ENCODE measurements at places on chromosomes 7 and 10.

DNA sequence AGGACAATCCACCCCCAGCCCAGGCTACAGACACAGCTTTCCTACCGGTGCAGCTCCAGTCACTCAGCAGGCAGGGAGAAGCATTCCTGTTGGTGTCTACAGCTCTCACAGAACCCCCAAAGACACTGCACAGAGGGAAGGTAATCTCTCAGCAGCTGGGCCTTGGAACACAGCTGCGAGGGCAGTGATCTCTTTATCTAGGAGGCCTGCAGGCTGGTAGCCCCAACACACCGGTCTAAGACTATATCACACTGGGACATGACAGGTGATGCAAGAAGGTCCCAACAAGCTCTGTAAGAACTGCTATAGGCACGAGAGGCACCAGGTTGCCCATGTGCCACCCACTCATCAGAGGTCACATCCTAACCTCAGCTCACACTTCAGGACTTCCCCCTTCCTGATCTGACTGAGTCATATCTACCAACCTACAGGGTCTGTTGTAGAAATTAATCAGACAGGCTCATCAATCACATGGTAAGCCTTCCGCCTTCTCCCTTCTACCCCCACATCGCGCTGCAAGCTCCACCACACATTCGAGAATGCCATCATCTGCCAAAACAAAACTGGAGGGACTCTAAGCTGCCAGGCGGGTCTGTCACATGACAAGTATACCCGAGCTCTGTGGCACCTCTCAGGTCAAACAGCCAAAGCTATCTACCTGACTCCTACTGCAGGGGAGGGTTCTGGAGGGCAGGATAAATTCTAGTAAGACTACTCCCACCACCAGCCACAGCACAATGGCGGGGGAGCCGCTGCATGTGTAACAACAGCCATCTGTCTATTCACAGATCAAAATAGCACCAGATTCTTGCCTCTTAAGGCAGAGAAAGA, 26.1 kb downstream of the FAM53B start:
- DNase-seq = no peak

- no peak for DNase-seq
Observed at GRCh38 chr7:117008118-117008885, 55.0 kb downstream of the ST7 start.

- DNase-seq = no peak
Observed at GRCh38 chr7:69661342-69661741, 63.1 kb downstream of the AUTS2 start.

DNA sequence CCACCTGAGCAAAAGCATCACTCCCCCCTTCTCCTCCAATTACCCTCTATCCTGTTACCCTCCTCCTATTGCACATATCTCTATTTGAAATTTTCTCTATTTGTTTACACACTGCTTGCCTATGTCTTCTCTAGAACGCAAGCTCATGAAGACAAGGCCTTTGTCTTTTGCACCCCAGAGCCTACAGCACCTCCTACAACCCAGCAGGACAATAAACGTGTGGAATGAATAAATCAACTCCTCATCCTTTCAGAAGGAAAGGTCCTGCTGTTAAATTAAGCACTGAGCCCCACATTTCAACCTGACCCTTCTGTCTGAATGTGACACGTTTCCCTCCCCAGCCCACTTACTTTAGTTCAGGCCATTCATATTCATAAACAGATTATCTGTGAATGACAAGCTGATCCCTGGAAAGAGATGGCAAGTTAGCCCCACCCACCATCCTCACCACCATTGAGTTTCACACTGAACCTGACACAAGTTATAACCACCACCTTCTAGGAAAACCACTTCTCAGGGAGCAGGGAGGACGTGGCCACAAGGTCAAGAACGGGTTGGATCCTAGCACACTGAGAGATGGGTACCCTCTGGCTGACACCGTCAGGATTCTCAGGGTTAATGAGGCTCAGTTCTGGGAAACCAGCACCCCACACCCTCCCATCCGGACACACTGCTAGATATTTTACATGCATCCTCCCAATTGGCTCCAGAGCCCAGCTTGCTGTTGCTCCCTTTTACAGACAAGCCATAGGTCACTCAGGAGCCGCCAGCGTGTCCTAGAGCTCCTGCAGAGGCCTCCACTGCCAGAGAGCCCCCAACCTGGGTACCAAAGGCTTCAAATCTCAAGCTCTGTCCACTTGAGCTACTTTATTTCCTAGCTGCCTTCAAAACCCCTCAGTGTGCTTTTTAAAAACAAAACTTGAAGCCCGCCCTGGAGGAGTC, 934 bp downstream of the PRTFDC1 start:
- no peak for DNase-seq

GRCh38 chr10:103334567-103334966, 16.4 kb downstream of the PCGF6 start:
- no peak for DNase-seq

DNA sequence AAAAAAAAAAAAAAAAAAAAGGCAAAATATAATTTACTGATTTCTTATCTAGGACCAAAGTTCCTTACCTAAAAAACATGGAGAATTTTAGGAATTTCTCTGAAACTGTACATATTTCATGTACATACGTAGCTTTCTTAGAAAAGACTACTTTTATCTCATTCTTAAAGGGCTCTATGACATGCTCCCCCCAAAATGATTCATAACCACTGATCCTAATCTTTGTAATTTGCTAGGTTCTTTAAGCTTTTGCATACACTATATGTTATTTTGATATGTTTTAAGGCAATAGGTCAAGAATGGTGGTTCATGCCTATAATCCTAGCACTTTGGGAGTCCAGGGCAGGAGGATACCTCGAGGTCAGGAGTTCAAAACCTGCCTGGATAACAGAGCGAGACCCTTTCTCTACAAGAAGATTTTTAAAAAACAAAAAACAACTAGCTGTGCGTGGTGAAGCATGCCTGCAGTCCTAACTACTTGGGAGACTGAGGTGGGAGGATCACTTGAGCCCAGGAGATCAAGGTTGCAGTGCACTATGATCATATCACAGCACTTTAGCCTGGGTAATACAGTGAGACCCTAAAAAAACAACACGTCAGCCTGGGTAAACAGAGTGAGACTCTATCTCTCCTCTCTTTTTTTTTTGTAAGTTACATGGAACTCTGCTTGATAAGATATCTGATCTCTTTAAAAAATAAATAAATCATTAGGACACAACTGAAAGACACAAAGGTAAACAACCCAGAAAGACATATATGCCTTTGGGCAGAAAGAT, 54.8 kb downstream of the ATAD1 start:
- DNase-seq = no peak

DNA sequence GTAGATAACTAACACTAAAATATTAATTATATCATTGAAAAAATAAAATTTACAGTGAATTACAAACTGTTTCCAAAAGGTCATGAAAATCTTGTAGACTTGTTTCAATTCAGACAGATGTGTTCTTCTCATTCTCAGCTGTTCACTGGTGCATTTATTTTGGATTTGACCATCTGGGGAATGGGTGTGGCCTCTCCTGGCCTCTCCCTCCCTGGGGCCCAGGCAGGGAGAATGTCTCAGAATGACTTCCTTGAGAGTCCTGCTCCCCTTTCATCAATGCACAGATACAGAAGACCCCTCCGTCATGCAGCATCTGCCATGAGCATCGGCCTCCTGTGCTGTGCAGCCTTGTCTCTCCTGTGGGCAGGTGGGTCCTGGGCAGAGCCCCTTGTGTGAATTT, 192.8 kb upstream of the PRSS58 start:
- DNase-seq = no peak

DNA sequence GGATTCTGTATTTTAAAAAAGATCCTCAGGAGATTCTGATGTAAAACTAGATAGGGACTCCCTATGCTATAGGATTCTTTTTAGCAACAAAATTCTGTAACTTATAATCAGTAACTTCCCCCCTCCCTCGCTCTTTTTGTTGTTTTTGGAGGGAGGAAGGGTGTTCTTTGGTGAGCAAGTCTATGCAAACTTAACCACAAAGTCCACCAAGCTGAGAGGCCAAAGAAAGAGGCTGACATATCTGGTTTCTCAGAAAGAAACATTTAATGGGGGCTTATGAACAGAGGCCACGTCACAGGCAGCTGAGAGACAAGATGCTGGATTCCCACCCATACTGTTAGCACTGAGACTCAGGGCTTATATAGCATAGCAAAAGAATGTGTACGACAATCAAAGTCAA, 14.3 kb upstream of the ABCB5 start:
- no peak for DNase-seq

DNA sequence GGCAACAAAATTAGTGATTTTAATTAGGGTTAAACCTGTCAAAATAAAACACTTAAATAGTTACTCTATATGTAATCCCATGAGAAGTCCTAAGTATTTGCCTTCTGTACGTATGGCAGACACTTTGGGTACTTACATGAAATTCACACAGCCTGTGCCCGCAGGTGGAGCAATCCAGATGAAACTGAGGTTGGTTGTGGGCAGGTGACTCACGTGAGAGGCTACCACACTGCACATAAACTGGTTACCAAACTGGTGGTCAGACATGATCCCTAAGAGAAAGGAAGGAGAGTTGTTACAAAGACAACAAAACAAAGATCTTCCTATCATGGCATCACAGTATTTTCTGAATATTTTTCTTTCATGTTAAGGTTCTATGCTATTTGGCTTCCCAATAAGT, 156.1 kb downstream of the RELN start:
- no peak for DNase-seq

DNA sequence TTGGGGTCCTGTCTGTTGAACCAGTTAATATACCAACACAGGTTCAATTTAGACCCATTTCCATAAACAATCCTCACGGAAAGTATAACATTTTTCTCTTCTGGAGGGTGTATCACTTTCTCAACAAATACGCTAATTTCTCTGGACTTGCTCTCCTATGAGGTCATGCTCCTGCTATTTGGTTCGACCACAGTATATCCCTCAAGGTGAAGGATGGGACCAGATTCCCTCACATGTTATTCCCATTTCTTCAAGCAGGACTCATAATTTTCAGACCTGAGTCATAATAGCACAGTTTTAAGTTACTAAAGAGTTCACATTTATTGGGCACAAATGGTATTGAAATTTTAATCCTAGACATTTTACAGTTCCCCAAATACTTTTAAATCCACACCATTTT, 57.2 kb downstream of the ADAM12 start:
- peak; percentile 13 for DNase-seq

GRCh38 chr7:152336754-152337368, 98.9 kb downstream of the KMT2C start:
- DNase-seq = no peak

GRCh38 chr10:84543948-84544347, 215.6 kb downstream of the CCSER2 start:
- DNase-seq = no peak

GRCh38 chr10:88254091-88254490, 329.0 kb downstream of the RNLS start:
- no peak for DNase-seq
